ENCODE measurements at places on chromosomes 1 and 21. TPM values are rescaled to one million over a fixed set of nuclear protein-coding genes. Genes with fewer than 3 reads are reported as not detected.
A peak's percentile ranks its signal among the peaks of the same experiment; 100 is the strongest.

DNA sequence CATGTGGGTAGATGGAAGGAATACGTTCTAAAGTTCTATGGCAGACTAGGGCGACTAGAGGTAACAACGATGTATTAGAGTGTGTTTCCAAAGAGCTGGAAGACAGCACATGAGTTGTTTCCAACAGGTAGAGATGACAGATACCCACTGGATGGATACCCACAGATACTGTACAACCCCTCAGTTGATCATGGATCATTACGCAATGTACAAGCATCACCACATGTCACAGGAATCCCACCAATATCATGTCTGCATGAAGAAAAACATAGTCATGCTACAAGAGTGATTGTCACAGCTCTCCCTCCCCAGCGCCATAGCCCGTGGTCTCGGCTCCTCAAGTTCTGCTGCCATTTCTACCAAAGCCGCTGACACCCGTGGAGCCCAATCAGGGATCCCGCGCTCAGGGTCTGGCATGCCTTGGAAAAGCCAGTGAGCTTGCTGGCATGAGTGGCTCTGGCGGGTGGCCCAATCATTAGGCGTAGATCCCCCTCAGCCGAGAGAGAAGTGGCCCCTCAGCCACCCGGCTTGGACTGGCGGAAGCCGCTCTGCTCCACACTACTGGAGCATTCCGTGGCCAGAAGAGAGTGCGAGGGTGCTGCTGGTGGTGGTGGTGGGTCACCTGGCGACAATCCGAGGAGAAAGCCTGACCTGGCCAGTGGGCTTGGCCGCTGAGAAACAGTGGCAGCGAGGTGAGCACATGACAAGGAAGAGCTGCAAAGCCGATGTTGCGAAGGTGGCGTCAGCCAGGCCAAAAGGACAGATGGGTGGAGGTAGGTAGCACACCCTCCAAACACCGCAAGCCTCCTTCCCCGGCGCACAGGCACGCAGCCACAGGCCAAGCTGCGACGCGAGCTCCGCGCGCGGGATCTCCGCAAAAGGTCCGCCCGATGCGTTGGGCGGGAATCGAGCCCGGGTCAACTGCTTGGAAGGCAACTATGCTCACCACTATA, 65.7 kb upstream of the FCGR2A start:
- peak; percentile 23 for DNase-seq

TMEM79 gene
- 2.3 TPM for total RNA-seq

DNA sequence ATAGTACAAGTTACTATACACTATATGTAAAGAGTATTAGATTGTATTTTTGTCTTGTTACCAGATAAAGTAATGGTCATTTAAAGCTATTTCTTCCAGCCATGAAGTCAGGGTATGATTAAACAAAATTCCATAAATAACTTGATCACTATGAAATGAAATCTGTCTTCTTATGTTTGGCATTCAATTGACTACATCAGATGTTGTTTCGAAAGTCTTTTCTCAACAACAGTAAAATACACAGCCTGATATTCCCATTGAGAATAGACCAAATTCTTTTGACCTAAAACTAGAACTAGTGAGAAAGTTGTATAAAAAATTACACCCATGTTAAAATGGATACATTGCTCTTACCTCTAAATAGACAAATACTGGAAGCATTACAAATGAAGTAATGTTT, 134.6 kb upstream of the ADAMTS5 start:
- no peak for DNase-seq

DNALI1 gene
- 6.3 TPM for total RNA-seq

GRCh38 chr1:200354243-200354642, 55.6 kb downstream of the ZNF281 start:
- no peak for DNase-seq
